ENCODE measurements at places on chromosomes 16 and 17.

- DNase-seq: no peak
Observed at GRCh38 chr17:80786470-80786869, 205.2 kb upstream of the CHMP6 start.

- DNase-seq: no peak
Observed at GRCh38 chr17:3643889-3644349, 7.4 kb downstream of the CTNS start.

- DNase-seq: no peak
Observed at GRCh38 chr17:48637323-48638260, 11.4 kb upstream of the HOXB9 start.

DNA sequence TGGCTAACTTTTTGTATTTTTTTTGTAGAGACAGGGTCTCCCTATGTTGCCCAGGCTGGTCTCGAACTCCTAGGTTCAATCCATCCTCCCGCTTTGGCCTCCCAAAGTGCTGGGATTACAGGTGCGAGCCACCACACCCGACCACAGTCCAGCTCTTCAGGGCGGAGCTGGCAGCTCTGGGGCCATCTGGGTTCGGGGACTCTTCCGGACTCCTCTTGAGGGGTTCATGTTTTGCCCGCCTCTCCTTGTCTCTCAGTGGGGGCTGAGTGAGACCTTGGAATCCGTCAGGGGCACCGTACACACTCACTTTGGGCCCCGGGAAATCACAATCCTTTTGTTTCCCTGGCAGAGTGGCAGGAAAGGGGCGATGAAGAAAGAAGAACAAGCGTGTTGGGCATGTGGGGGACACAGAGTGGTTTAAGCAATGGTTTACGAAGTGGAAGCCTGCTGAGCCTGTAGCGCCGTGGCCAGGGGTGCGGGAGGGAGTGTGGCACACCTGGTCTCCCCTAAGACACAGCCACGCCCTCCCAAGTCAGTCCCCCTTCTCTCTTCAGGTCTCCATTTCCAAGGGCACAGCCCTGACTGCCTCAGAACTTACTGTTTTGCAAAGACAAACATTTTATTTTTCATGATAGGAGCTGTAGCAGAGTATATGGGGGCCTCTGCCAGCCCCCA lies 26.1 kb downstream of the TNS4 start:
- no peak for DNase-seq

GRCh38 chr16:85844169-85844481 lies 44.6 kb downstream of the COX4I1 start:
- no peak for DNase-seq

GRCh38 chr16:27175888-27176287 lies 27.4 kb upstream of the KDM8 start:
- DNase-seq: no peak

- no peak for DNase-seq
Observed at GRCh38 chr16:85687651-85688471, 893 bp downstream of the GINS2 start.

DNA sequence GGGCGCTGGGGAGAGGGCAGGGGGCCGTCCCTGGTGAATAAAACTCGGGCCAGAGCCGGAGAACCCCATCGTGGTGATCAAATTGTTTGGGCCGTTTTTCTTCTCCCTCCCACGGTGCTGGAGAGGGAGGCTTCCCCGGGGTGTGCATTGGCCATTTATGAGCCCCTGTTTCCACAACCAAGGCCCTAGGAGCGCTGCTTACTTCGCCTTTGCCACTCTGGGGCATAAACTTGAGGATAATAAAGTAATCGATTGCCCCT lies 544 bp downstream of the CCP110 start:
- no peak for DNase-seq

DNA sequence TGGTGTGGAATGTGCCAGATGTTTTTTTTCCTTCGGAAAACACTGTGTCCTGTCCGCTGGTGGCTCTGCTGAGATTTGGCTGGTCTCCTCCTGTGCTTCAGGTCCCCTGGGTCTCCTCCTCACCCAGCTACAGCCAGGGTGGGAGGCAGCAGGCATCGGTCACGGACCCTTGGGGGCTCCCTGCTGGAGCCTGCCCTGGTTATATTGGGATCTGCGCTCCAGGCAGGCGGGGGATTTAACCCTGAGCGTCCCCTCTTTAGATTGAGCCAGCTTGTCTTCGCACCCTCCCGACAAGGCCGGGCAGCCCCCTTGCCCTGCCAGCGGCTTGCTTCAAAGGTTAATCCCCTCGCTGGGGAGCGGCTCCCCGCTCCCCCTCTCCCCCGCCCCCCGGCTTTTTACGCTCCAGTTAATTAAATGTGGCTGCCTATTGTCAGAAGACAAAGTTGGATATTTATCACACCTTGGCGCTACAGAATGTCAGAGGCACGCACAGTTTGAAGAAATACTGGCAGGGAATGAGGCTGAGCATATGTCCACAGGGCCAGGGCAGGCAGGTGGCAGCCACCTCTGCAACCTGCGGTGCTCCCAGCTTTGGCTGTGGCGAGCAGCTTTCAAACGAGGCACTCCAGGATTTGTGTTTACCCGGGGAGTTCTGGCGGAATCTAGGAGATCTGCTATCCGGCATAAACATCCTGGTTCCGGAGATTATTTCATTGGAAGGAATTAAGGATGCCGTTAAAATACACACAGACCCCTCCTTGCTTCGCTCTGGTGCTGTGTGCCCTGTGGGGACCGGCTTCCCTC lies 38.2 kb upstream of the GSE1 start:
- DNase-seq: no peak

- DNase-seq: peak; percentile 73
Observed at GRCh38 chr17:28717578-28718332, at the start of gene RAB34. Gene RAB34, minus strand, starts transcription at chr17:28717868. Its CDS starts 602 bp downstream, at chr17:28717266.

DNA sequence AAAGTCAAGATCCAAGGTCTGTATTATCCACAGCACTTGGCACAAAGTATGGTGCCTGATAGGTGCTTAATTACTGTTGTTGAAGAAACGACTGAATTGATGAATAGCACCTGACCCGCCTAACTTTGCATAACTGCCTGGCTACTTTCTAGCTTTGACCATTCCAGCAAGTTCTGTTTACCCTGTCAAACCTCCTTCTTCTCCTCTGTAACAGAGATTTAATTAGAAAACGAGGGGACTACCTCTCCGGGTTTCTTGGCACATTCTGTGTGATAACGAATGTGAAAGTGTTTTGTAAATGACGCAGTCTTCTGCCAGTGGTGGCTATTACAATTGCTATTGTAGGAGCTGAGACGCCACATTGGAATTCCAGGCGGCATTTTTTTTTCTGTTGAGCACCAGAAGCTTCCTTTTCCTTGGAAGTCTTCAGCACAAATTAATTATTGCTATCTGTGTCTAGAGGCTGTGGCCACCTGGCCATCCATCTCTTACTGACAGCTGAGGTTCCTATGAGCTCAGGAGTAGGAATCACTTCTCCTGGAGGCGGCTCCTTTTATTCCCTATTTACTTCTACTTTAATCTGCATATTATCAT lies 522.9 kb downstream of the HS3ST4 start:
- DNase-seq: no peak

DNA sequence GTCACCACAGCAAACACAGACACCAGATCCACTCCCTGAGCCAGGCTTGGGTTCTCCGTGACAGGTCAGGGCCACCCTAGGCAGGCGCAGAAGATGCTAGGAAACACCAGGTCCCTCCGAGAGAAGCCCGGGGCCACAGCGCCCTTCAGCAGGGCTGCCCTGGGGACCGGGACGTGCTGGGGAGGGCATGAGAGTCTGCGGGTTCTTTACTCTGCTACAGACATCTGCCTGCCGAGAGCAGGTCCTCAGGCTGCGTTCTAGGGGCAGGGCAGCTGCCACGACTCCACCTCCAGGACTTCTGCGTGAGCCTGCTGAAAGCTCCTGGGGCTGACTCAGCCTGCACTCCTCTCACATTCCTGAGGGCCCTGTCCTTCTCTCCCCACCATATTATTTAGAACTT lies 11.4 kb downstream of the MYLK3 start:
- DNase-seq: no peak

DNA sequence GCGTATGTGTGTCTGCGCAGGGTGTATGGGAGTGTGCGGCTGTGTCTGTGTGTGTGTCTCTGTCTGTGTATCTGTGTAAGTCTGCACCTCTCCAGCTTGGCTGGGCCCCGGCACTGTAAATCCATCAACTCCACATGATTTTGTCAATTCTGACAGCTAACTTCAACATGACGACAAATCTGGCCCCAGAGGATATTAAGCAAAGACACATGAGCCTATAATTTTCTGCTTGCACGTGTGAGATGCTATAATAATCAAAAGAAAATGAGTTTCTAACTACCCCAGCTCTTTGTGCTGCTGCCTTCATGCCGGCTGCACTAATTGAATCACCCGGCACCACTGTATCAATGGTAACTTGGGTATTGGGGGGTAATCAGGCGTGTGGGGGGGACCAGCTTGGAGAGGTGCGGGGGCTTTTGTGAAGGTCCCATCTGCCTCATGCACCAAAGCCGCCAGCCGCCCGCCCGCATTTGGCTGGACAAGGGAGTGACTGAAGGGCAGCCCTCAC lies 57.6 kb upstream of the LHX1 start:
- no peak for DNase-seq

DNA sequence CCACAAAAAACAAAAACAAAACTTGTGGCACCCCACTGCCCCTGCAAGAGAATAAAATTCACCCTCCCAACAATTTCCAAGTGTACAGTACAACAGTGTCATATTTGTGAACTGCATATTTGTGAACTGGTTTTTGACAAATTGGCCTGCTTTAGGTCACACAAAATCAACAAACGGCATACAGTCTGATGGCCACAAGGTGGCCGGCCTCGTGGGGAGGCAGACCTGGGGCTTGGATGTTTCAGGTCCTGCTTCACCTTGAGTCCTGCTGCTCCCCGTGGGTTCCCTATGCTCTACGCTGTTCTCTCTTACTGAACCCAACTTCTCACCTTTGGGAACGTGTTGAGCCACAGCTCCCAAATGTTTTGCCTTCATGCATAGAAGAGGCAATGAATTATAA lies 102.2 kb downstream of the CDK5R1 start:
- DNase-seq: no peak

DNA sequence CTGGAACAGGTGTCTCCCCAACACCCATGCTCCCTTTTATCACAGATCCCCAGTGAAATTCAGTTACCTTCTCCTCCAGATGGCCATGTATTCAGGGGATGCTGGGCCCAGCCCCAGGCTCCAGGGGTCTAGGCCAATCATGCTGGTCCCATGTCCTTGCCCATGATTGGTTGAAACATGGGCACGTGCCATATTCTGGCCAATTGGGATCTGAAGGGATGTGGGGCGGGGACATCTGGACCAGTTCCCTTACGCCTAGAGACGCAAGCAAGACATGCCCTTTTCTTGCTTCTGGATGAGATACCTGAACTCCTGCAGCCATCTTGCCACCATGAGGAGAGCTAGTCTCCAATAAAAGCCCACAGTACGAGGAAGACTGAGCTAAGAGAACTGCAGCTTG lies 31.0 kb upstream of the ST6GALNAC1 start:
- DNase-seq: no peak

- no peak for DNase-seq
Observed at GRCh38 chr17:50603340-50603739, 31.3 kb upstream of the ABCC3 start.

- DNase-seq: no peak
Observed at GRCh38 chr17:64024781-64025731, 4.6 kb upstream of the ICAM2 start.

GRCh38 chr16:48041981-48042421 lies 113.8 kb downstream of the ABCC12 start:
- no peak for DNase-seq

- no peak for DNase-seq
Observed at GRCh38 chr17:73048170-73048569, 44.3 kb downstream of the SLC39A11 start.

- no peak for DNase-seq
Observed at GRCh38 chr17:40952661-40953060, 14.1 kb downstream of the KRT39 start.

DNA sequence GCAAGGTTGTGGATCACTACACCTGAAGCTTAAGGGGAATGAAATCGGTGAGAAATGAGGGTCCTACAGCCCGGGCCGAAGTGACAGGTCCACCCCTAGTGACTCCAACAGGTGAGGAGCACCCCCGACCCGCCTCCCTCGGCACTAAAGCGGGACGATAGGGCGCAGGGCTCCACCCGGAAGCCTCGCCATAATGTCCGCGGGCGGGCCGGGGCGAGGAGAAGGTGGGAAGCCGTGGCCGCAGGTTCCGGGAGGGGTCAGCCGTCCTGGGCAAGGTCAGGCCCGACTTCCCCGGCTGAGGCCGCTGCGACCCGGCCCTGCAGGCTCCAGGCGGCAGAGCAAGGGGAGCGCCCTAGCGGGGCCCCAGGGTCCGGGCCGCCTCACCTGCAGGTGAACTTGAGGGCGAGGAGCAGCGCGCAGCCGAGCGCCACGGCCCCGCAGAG lies 543 bp downstream of the TXNDC11 start:
- peak; percentile 29 for DNase-seq

DNA sequence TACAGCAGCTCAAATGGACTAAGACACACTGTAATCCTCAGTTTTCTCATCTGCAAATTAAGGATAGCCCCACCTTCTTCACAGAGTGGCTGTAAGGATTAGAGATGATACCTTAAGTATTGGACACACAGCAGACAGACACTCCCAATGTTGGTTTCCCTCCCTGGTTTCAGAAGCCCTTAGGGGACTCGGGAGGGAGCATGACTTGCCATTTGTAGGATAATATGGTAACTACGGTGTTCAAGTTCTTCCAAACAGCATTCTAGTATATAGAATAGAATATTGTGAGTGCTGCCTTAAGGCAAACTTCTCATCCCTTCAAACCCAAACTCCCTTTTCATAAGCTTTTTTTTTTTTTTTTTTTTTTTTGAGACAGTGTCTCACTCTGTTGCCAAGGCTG lies 101.9 kb downstream of the COPRS start:
- DNase-seq: no peak

- DNase-seq: peak; percentile 41
Observed at GRCh38 chr16:89093602-89094251, at the start of gene ACSF3. Gene ACSF3, plus strand, starts transcription at chr16:89093852. Its CDS starts 6,830 bp downstream, at chr16:89100682.

DNA sequence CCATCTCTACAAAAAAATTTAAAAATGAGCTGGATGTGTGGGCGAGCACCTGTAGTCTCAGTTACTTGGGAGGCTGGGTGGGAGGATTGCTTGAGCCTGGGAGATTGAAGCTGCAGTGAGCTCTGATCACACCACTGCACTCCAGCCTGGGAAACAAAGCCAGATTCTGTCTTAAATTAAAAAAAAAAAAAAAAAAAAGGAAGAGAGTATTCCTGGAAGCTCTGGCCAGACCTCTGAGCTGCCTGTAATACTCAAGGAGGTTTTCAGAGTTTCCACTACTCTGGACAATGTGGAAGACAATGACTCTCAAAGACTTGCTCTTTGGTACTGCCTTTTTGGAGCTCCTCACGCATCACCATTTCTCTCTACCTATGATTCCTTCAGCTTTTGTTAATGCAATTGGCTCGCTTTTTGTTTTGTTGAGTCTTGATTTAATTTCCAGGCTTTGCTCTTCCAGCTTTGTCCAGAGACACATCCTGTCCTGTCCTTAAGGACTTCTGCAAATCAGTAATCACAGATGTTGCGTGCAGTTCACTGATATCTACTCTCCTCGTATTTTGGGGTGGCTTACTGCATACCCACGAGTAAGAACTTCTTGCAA lies 10.8 kb downstream of the CHD9 start:
- no peak for DNase-seq

- no peak for DNase-seq
Observed at GRCh38 chr17:48769009-48769675, 40.6 kb upstream of the HOXB13 start.

- no peak for DNase-seq
Observed at GRCh38 chr17:34259146-34259545, 4.1 kb downstream of the CCL2 start.
